ENCODE measurements at places on chromosomes 6 and 20.

DNA sequence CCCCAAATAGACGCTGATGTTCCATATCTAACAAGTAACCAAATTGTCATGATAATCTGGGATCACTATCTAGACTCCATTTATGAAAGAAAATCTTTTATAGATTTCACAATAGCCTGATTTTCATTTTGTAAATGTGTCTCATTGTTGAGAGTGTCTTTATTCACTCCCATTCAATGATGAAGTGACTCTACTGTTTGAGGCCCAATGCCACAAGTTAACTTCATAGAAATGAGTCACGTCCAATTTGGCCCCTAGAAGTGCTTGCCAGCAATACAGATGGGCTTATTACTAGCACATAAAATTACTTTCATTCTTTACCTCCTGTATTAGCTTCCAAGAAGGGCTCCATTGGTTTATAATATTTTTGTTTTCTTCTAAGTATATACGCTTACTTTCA lies 6.3 kb downstream of the IPCEF1 start:
- no peak for DNase-seq

DNA sequence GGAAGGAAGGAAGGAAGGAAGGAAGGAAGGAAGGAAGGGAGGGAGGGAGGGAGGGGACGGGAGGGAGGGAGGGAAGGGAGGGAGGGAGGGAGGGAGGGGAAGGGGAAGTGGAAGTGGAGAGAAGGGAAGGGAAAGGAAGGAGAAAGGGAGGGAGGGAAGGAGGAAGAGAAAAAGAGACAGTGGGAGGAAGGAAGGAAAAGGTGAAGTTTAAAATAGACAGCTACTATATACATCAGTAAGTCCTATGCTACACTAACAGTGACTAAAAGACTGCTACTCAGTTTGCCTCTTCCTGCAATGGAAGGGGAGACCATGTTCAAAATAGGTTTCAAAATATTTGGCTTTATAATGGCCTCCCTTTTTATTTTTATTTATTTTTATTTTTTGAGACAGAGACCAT lies 22.5 kb downstream of the MAP3K5 start:
- DNase-seq, result no peak

- no peak for DNase-seq
These were observed 13.6 kb downstream of the COL9A1 start for GRCh38 chr6:70289299-70289698.

DNA sequence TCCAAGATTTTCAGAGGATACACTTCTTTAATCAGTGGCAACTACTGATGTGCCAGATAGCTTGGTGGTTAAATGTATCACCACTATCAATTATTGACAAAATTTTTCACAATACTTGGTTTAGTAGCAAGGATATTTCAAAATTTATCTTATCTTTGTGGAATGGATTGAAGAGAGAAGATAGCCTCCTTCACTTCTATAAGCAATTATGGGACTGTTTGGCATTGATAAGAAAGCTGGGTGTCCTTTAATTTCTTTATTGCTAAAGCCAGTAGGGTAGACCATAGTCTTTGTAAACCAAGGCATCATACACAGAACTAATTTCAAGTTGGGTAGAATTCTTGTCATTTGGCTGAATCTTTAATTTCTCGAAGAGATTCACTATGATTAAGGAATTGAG lies 4.9 kb upstream of the RNF182 start:
- no peak for DNase-seq

GRCh38 chr6:98498144-98498775 lies 336.1 kb upstream of the POU3F2 start:
- no peak for DNase-seq

DNA sequence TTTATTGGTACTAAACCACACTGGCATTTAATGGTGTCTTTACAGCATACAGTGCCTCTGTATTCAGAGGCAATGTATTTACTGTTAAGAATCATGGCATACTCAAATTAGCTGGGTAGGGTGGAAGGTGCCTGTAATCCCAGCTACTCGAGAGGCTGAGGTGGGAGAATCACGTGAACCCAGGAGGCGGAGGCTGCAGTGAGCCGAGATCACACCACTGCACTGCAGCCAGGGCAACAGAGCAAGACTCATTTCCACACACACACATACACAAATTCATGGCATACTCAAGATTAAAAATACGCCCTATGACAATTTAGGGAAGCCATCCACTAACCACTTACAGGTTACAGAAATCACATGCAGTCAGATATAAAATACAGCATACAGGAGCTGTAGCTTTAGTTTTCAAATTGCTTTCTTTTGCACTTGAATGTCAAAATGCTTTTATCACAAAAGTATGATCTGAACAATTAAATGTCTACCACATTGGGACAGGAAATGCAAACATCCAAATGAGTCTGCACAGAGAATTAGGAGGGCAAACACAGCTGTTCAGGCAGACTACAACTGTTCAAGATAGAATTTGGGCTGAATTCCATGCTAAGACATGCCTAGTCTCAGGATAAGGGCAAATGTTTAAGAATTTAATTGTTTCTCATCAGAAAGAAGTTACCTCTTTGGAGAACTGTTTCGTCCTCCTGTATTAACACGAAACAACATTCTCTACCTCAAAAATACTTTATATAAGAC lies 36.4 kb downstream of the CSNK2A1 start:
- no peak for DNase-seq

DNA sequence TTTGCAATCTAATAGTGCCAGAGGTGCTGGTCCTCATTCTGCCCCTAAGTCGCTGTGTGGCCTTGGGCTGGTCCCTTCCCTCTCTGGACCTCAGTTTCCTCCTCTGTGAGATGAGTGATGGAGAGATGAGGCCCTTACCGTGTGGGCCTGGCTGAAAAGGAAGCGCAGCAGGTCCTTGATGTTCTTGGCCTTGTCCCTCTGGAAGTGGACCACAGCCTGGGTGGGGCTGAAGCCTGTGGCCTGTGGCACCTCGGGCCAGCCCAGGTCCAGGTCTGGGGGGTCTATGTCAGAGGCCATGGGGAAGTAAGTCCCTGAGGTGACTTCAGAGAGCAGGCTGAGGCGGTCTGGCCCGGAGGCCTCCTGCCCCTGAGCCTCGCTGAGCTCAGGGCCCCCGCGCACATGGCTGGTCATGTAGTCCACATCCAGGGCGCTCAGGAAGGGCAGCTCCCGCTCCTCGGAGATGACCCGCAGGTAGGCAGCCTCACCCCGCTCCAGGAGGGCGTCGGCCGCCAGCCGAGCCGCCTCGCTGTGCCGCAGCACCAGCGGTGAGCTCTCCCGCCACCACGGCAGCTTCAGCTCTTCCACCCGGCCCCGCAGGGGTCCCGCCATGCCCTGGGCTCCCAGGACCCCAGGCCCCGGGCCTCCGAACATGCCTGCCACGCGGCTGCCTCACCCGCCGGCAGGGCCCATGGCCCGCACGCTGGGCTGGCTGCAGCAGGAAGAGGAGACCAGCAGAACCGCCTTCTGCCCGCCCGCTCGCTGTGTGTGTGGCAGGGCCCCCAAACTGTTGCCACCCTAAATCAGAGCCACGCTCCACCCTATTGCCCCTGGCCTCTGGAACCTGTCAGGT lies at the start of gene FAM83C:
Gene FAM83C, minus strand, starts transcription at position 772 of the 850 bp plus-strand sequence. Its CDS starts 121 bp downstream, at position 651.
- no peak for DNase-seq

GRCh38 chr20:37228082-37228481 lies 33.5 kb downstream of the GHRH start:
- DNase-seq, result no peak

- DNase-seq, result no peak
These were observed 137.6 kb upstream of the CDYL start for GRCh38 chr6:4638641-4639040.

DNA sequence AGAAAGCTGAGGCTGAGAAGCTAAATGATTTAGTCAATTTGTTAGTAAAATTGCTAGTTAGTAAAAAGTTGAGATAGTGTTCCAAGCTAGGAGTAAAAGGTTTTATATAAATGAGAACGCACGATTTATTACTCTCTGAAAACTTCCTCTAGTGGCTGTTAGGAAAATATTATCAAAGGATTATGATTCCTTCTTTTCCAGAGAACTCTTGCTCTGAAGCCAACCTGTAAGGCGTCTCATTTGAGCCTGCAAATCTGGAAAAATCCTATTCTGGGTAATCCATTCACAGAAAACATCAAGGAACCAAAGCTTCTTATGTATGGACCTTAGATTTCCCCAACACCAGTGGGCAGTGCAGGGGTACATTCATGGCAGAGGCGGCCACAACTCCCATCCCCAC lies 252.7 kb downstream of the SOD2 start:
- no peak for DNase-seq

GRCh38 chr6:130111031-130111430 lies 92.7 kb downstream of the L3MBTL3 start:
- no peak for DNase-seq

- DNase-seq, result no peak
These were observed 205.2 kb downstream of the BMP7 start for GRCh38 chr20:57061051-57061900.

DNA sequence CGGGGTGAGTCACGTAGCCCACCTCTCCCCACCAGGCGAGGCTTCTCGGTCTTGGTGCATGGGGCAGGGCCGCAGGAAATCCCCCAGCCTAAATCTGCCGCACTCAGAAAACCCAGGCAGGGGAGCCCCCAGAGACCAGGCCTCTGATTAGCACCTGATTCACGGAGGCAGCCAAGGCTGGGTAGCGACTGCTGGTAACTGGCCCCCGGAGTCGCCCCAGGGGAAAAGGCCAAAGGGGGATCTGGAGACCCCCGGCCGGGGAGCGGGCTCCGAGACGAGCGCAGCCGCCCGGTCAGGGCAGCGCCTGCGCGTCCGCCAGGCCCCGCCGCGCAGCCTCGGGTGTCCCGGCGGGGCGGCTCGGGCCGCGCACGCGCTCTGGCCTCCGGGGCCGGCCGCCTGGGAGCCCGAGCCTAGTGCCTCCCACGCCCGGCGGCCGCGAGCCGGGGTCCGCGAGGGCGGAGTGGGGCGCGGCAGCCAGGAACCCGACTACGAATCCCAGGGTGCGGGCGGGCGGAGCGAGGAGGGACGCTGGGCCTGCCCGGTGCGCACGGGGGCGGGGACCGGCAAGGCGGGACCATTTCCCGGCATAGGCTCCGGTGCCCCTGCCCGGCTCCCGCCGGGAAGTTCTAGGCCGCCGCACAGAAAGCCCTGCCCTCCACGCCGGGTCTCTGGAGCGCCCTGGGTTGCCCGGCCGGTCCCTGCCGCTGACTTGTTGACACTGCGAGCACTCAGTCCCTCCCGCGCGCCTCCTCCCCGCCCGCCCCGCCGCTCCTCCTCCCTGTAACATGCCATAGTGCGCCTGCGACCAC lies at the start of gene DUSP22:
Gene DUSP22, plus strand, starts transcription at position 791 of the 809 bp plus-strand sequence. CDS start 53 bp downstream, outside the sequence.
- no peak for DNase-seq
